ENCODE measurements at places on chromosomes 3 and 15.

DNA sequence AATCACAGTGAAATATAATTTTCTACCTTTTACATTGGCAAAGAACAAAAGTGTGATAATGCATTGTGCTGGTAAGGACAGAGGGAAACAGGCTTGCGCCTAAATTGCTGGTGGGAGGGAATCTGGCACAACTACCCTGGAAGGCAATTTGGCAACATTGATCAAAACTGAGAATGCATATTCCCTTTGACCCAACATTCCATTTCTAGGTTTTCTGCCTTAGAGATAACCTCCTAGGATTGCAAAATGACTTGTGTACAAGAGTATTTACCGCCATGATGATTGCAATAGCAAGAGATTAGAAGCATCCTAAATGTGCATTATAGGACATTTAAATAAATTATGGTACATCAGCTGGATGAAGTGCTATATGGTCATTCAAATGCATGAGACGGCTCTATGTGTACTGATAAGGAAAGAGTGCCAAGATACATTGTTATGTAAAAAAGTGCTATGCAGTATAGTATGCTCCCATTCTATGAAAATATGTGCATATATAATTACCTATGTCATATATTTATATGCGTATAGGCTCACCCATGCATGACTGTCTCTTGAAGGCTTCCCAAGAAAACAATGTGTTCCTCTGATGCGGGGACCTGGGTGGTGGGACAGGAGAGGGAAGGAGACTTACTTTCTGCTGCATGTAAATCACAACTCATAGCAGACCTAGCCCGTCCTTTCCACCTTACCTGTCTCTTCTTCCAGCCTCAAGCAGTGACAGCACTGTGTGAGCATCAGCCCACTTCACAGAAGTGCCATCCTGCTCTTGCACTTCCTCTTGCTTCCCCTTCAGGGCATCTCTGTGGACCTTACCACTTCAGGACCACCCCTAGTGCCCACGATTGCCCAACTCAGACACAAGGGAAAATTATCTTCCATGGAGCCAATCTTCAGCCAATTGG is 249.9 kb upstream of the TLE3 start:
- H3K27me3 ChIP-seq = peaks cover 51% of the 10 kb centered on the region
- no peak overlapping the region for H3K27ac ChIP-seq
- H3K4me1 ChIP-seq = peaks cover 5% of the 10 kb centered on the region
- no peak for DNase-seq
- H3K36me3 ChIP-seq = no peaks in the 10 kb centered on the region
- no peak overlapping the region for H3K4me3 ChIP-seq

- H3K36me3 ChIP-seq = no peaks in the 10 kb centered on the region
- H3K27me3 ChIP-seq = peaks cover 8% of the 10 kb centered on the region
- no peak overlapping the region for H3K27ac ChIP-seq
- no peak overlapping the region for H3K4me3 ChIP-seq
- no peak for DNase-seq
- no peaks in the 10 kb centered on the region for H3K4me1 ChIP-seq
Observed at GRCh38 chr3:63707731-63708130, 55.3 kb downstream of the SNTN start.

DNA sequence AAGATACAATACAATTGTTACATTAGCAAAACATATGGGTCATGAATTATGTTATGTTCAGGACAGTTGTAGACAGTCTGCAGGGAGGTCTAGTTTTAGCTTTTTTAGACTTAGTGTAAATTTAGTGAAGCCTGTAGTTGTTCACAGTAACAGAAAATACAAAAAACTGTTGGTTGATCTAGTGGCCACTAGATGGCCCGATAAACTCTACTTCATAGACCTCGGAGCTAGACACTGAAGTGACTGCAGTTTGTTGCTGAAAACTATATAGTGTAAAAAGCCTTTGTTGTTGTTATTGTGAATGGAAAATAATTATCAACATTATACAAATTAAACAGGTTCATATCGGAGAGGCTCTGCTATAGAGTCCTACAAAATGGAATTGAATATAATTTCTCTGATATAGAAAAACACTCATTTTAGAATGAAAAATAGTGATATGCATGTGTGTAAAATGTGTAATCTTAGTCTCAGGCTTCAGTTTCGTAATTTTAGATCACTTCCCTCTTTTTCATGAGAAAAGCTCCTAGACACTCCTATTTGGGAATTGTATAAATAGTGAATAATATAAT is 18.3 kb downstream of the MAGEL2 start:
- DNase-seq = no peak
- H3K36me3 ChIP-seq = no peaks in the 10 kb centered on the region

GRCh38 chr3:31768479-31769125 is 212.5 kb downstream of the OSBPL10 start:
- H3K4me3 ChIP-seq = no peak overlapping the region
- H3K36me3 ChIP-seq = no peaks in the 10 kb centered on the region
- H3K4me1 ChIP-seq = peaks cover 22% of the 10 kb centered on the region
- H3K27me3 ChIP-seq = no peaks in the 10 kb centered on the region

- H3K27ac ChIP-seq = no peak overlapping the region
- no peak overlapping the region for H3K4me3 ChIP-seq
- peaks cover 17% of the 10 kb centered on the region for H3K4me1 ChIP-seq
Observed at GRCh38 chr15:71444866-71445590, 329.8 kb downstream of the THSD4 start.

DNA sequence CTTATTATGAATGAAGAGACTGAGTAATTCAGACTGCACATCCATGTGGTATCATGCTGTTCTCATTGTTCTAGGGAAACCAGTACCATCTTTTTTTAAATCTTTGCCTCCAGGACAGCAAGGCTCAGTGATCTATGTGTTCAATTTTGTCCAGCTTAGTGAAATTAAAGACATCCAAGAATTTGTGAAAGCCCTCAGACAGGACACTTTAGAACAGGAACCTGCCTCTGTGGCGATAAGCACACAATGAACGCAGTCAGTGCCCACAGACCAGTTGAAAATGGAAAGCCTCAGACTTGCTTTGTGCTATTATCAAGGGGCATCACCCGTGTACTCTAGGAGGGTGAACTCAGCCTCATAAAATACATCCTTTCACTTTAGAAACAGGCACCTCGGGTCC is 20.1 kb downstream of the EID1 start:
- peak overlapping the region; percentile 56 for H3K4me3 ChIP-seq
- H3K27ac ChIP-seq = peak overlapping the region; percentile 96
- no peaks in the 10 kb centered on the region for H3K27me3 ChIP-seq
- no peaks in the 10 kb centered on the region for H3K36me3 ChIP-seq
- no peak for DNase-seq

DNA sequence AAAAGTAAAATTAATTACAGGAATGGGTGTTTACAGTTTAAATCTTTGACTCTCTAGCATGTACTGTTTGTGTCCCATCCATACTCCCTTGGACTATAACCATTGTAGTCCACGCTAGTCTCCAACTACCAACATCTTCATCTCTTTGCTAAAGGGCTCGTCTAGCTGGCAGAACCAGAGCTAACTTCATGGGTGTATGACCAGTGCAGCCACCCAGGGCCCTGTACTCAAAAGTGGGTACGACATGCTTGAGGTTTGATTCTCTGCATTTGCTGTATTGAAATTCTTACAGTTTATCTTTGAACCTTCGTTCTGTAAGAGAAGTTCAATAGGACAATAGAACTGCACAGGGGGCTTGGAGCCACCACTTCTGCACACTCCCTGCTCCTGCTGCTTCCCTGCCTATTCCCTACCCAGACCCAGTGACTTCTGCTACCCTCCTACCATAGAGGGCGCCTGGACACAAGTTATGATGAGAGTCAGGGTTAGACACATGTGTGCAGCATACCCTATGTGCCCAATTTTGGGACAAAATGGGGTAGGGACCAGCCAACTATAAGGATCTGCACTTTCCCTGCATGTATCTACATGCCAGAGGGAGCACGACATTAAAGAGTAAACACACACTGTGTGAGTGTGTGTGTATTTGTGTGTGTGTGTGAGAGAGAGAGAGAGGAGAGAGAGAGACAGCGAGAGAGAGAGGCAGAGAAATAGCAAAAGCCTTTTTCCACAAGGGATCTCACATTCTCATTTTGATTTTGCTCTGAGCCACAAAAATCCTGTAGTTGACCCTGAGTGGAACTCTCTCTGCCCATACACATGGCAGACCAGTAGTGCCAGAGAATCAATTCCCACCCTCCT is 59.0 kb upstream of the NECTIN3 start:
- H3K27ac ChIP-seq = no peak overlapping the region
- H3K27me3 ChIP-seq = no peaks in the 10 kb centered on the region
- no peaks in the 10 kb centered on the region for H3K4me1 ChIP-seq
- DNase-seq = no peak
- H3K4me3 ChIP-seq = no peak overlapping the region

- H3K4me1 ChIP-seq = peaks cover 15% of the 10 kb centered on the region
- no peak overlapping the region for H3K27ac ChIP-seq
- no peak for DNase-seq
- no peaks in the 10 kb centered on the region for H3K27me3 ChIP-seq
- no peak overlapping the region for H3K4me3 ChIP-seq
Observed at GRCh38 chr3:28860307-28860706, 420.6 kb upstream of the RBMS3 start.

DNA sequence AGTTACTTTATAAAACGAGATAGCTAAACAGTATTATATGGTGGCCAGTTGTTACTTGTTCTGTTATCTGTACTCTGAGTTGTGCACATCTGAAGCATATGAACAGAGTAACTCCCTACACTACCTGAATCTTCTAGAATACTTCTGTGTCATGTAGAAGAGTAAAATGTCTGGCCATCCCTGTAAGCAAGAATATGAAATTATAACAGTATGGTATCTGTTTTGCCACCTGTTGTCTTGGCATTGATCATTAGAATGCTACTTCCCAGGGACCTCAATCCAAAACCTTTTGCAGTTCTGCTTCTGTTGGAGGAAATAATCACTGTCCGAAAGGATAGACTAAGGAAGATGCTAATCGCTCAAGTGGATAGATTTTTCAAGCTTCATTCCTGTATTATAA is 1.9 kb downstream of the TEX9 start:
- no peak overlapping the region for H3K27ac ChIP-seq
- H3K36me3 ChIP-seq = no peaks in the 10 kb centered on the region
- H3K4me1 ChIP-seq = peaks cover 16% of the 10 kb centered on the region
- no peak overlapping the region for H3K4me3 ChIP-seq
- no peaks in the 10 kb centered on the region for H3K27me3 ChIP-seq

DNA sequence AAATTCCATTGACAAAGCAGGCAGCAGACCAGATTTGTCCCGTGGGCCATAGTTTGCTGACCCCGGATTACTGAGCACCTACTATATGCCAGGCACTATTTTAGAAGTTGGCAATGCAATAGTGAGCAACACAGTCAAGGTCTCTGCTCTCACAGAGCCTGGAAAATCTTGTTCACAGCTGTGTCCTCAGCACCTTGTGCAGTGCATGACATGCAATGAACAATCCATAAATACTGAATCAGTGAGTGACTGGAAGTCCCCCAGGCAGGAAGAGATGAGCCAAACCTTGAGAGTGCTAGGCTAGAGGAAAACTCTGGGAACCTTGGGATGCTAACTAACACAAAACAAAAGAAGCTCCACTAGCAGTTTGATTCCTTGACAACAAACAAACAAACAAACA is 14.4 kb downstream of the TM4SF1 start:
- no peaks in the 10 kb centered on the region for H3K27me3 ChIP-seq
- DNase-seq = no peak
- peaks cover 27% of the 10 kb centered on the region for H3K4me1 ChIP-seq
- no peak overlapping the region for H3K4me3 ChIP-seq
- H3K27ac ChIP-seq = peak overlapping the region; percentile 17

DNA sequence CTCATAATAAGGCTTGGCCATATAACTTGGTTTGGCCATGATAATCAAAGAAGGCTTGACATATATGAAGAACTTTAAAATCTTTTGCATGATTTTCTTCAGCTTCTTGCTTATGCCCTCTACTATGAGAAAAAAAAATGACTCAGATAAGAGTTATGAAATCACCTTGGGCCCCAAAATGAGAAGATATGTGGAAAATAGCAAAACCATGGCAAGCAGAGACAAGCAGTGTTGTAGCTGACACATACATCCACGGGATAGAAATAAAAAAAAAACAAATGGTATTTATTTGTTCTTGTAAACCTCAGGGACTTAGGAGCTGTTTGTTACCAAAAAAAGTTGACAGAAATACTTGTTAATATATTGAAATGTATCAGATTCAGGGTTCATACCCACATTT is 614.8 kb upstream of the BCHE start:
- H3K27ac ChIP-seq = no peak overlapping the region
- DNase-seq = no peak
- no peaks in the 10 kb centered on the region for H3K27me3 ChIP-seq
- H3K4me3 ChIP-seq = no peak overlapping the region
- H3K4me1 ChIP-seq = no peaks in the 10 kb centered on the region

DNA sequence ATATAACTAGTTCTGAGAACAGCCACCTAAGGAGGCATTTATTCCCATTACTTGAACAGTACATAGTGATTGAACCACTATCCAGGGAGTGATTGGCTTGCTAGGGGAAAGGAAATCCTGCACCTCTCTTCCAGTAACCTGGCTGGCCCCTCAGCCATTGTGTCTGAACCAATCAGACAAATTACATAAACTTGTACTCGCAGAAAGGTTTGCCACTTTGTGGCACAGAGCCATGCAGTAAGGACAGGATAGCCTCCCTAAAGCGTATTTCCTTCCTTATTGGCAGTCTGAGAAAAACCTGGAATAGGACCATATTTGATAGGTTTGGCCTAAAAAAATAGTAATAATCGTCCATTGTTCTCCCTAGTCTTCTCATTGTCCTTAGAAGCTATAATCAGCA is 19.0 kb downstream of the CMSS1 start:
- peaks cover 13% of the 10 kb centered on the region for H3K4me1 ChIP-seq
- DNase-seq = no peak
- no peaks in the 10 kb centered on the region for H3K36me3 ChIP-seq
- H3K27ac ChIP-seq = no peak overlapping the region

GRCh38 chr3:12388185-12388584 is 96.1 kb upstream of the TSEN2 start:
- no peaks in the 10 kb centered on the region for H3K4me1 ChIP-seq
- H3K27me3 ChIP-seq = peaks cover 9% of the 10 kb centered on the region
- H3K36me3 ChIP-seq = peaks cover 11% of the 10 kb centered on the region
- DNase-seq = no peak
- no peak overlapping the region for H3K27ac ChIP-seq

GRCh38 chr3:177793451-177793850 is 596.2 kb upstream of the TBL1XR1 start:
- DNase-seq = no peak
- no peak overlapping the region for H3K4me3 ChIP-seq
- H3K4me1 ChIP-seq = peaks cover 71% of the 10 kb centered on the region
- H3K27me3 ChIP-seq = no peaks in the 10 kb centered on the region
- H3K27ac ChIP-seq = peak overlapping the region; percentile 32

DNA sequence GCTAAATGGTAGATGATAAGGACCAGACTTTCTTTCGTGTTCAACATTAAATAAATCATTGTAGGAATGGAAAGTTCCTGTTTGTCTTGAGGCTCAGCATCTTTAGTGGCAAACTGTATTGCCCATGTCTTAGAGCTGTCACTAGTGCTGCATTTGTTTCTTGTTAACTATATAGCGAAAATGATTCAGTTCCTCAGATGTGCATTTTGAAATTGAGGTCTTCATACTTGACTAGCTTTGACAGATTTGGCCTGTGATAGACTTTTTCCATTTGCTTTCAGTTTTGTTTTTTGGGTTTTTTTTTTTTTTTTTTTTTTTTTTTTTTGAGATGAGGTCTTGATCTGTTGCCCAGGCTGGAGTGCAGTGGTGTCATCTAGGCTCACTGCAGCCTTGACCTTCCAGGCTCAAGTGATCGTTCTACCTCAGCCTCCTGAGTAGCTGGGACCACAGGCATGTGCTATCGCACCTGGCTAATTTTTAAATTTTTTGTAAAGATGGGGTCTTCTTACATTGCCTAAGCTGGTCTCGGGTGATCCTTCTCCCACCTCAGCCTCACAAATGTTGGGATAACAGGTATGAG is 9.5 kb upstream of the RPLP1 start:
- H3K27ac ChIP-seq = no peak overlapping the region
- peaks cover 2% of the 10 kb centered on the region for H3K4me1 ChIP-seq
- no peak for DNase-seq
- peaks cover 5% of the 10 kb centered on the region for H3K36me3 ChIP-seq
- no peak overlapping the region for H3K4me3 ChIP-seq
- no peaks in the 10 kb centered on the region for H3K27me3 ChIP-seq
